ENCODE measurements at places on chromosomes 6 and 20.
A peak's percentile ranks its signal among the peaks of the same experiment; 100 is the strongest.

DNA sequence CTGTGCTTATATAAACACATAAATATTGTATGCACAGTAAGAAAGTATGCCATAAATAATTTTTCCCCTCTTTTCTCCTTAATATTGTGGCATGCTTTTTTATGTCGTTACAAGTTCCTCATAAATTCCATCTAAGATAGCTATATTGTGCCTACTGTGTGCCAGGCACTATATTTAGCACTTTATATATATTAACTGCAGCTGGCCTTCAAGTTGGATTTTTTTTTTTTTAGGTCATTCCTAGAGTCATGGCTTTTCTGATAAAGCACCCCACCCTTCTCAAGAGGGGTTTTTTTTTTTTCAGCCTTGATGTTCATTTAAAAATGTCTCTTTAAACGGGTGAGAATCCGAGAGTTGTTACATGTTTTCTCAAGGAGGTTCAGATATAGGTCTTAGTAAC is 42.8 kb upstream of the RNF8 start:
- DNase-seq: no peak

GRCh38 chr6:160000280-160000704 is 31.4 kb downstream of the IGF2R start:
- DNase-seq: no peak

GRCh38 chr6:5511954-5512353 is 250.6 kb downstream of the FARS2 start:
- no peak for DNase-seq

- DNase-seq: no peak
Observed at GRCh38 chr20:63377256-63377941, 16.2 kb upstream of the CHRNA4 start.

DNA sequence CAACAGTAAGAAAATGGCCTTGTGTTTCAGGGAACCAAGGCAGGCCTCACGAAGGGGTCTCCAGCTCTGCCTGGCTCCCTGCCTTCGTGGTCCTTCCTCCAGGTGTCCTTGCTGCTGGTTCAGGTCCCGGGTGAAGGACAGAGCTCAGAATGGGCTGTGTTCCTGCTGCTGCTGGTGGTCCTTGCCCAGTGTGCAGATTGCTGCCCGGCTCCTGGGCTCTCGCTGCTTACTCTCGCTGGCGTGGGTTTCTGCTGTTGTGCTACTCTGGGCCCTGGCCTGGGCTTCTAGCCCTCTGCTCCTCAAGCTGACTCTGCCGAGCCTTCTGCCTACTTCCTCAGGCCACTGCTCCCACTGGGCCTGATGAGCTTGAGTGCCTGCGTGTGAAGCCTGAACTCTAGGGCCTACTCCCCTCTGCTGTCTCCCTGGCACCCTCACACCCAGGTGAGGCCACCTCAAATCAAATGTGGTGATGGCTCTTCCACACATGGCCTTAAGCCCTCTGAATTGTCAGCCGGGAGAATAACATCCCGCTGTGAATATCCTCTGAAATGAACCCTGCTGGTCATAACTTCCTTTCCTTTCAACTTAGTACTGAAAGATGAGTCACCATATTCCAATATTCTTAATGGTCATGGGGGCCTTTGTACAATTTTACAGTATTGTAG is 171.6 kb downstream of the FOXC1 start:
- DNase-seq: no peak

- DNase-seq: no peak
Observed at GRCh38 chr6:37277001-37277409, 19.1 kb upstream of the TMEM217 start.

DNA sequence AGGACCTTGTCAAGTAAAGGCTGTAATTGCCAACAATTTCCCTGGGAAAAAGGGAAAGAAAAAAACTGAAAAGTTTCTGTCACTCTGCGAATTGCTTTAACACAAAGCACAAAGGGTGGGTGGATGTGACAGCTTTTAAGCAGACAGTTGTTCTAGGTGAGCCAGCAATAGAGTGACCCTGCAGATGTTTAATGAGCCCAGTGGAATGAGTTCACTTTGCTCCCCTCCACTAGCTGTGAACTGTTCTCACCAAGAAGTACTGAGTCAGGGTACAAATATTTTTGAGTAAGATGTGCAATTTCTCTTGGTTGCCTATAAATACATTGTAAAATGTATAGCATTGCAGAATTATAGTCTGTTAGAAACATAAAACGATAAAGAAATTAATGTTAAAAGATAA is 26.2 kb upstream of the LRRC1 start:
- DNase-seq: no peak

GRCh38 chr6:128421788-128422187 is 98.6 kb downstream of the PTPRK start:
- no peak for DNase-seq

GRCh38 chr20:55790178-55790577 is 215.1 kb downstream of the CBLN4 start:
- DNase-seq: no peak

- DNase-seq: no peak
Observed at GRCh38 chr6:130012728-130013127, 5.7 kb upstream of the L3MBTL3 start.

- DNase-seq: no peak
Observed at GRCh38 chr20:62735331-62735821, 26.7 kb downstream of the NTSR1 start.

DNA sequence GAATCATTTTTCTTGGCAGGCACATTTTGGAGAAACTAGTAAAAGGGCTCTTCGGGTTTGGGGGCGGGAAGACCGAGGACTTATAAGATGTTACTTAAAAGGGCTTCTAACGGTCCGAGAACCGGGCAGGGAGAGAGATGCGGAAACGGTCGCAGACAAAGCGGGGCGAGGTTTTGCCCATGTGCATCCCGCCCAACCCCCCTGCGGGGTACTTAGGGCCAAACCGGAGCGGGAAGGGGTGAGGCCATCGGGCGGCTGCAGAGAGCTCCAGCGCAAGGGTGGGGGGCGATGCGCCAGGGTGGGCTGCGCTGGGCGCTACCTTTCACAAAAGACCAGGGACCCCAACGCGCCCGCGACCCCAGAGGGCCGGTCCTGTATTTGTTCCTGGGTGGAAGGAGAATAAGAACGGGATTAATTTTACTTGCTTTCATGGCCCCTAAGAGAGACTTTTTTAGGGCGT is 616 bp downstream of the TUBB start:
- DNase-seq: no peak

- DNase-seq: no peak
Observed at GRCh38 chr6:167056370-167056769, 57.2 kb downstream of the CEP43 start.

DNA sequence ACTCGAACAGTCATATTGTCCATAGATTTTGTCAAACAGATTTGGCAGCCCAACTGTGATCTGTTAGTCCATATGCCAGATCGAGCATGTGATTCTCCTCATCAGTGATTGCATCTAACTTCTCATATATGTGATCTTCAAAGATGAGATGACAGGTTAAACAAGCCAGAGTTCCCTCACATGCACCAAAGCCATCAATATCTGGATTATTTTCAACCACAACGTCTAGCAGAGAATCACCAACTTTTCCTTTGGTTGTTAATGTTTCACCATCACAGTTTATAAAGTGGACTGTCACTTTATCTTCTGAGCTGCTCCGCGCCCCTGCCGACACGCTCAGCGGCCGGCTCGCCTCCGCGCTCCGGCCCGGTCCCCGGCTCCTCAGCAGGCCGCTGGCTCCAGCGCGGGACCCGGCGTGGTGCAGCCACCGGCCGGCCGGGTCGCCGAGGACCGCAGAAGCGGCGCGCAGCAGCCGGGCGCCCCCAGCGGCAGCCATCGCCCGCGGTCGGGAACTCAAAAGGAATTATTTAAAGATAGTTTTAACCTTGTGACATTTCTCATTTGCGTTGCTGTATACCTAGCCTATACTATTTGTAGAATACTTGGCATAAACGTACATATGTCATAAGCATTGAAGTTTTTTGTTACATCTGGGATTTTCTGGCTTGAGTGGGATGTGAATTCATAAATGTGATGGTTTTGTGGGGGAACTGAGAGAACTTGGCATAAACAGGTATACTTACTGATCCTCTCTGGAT is 40.1 kb upstream of the DYNLRB1 start:
- DNase-seq: no peak

- no peak for DNase-seq
Observed at GRCh38 chr20:21522481-21523280, 8.8 kb upstream of the NKX2-2 start.

DNA sequence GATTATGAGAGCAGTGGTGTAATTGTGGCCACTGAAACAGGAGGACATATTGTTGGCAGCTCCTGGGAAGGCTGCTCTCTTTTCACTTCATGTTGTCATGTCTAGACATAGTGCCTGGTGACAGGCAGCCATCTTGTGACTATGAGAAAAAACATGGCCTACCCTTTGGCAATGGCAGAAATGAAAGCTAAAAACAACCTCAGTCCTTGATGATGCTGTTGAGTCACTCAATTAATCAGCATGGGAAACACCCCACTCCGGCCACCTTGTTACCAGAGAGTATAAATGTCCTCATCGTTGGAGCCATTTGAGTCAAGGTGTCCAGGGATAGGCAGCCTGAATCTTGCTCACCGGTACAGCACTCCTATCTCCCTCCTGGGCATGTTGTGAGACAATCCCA is 31.2 kb upstream of the HMGA1 start:
- no peak for DNase-seq

- DNase-seq: no peak
Observed at GRCh38 chr6:149480502-149481280, 4.1 kb downstream of the ZC3H12D start.

GRCh38 chr6:150079604-150080003 is 10.7 kb upstream of the ULBP3 start:
- no peak for DNase-seq

DNA sequence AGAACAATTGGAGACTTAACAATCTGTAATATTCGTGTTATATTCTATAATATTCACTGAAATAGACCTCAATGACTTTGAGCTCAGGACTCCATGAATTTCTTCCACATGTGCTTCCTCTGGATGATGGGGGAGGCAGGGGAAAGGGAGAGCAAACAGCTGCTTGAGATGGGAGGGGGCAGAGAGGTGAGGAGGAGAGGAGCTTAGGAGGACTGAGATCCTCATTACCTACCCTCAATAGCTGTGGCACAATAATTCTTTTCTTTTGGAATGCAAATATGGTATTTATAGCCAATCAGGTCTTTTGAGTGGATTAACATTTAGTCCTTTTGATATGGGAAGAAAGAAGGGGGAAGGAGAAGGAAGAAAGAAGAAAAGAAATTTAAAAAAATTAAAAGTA is 64.1 kb upstream of the ZNF217 start:
- no peak for DNase-seq

DNA sequence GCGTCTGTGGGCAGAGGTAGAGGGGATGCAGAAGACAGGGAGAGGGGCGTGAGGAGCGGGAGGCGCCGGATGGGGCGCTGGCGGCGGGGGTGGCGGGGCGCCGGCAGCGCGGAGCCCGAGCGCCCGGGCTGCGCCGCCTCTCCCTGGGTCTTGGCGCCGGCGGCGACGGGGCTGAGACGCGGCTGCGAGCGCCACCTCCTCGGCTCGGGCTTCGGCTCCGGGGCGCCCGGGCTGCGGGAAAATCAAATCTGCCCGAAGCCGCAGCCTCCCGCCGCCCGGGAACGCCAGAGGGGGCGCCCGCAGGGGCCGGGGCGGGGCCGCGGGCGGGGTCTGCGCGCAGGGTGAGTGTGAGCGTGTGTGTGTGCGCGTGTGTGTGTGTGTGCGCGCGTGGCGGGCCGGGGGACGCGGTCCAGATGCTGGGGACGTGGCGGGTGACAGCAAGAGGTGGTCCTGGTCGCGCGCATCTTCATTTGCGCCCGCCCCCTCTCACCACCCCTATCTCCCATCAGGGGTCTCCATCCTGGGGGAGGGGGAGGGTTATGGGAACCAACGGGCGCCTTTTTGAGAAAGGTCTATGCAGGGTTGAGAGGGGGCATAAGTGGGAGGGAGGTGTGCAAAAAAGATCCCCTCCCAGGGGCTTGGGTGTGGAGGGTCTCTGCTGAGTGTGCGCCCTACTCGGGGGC is 646 bp upstream of the CPNE5 start:
- DNase-seq: no peak

- peak; percentile 38 for DNase-seq
Observed at GRCh38 chr6:116369964-116370759, 585 bp upstream of the DSE start.

- no peak for DNase-seq
Observed at GRCh38 chr20:8310618-8311017, 178.6 kb downstream of the PLCB1 start.

GRCh38 chr6:3731700-3732099 is 19.8 kb downstream of the PXDC1 start:
- no peak for DNase-seq

DNA sequence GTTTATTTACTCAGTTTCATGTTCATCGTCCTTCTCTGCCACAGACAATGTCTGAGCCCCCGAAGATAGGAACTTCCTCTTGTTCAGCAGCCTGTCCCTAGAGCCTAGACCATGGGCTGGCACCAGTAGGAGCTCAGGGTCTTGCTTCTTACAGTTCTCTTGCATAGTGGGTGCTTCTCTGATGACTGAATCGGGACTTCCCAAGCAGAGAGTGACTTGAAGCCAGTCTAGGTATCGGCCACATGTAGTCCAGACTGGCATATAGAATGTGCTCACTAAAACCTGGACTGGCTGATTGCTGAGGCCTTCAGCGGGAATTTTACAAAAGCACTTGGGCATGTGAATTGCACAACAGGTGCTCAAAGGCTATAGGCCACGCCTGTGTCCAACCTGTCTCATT is 52.0 kb downstream of the PRDM1 start:
- no peak for DNase-seq

DNA sequence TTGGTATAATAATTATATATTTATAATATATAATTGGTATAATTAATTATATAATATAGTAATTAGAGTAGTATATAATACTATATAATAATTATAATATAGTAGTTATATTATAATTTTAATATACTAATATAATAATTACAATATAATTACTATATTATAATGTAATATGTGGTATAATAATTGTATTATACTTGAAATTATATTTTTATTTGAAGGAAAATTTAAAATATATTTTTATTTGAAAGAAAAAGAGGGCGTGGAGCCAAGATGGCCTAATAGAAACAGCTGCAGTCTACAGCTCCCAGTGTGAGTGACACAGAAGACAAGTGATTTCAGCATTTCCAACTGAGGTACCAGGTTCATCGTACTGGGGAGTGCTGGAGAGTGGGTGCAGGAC is 365.9 kb downstream of the MMUT start:
- no peak for DNase-seq

DNA sequence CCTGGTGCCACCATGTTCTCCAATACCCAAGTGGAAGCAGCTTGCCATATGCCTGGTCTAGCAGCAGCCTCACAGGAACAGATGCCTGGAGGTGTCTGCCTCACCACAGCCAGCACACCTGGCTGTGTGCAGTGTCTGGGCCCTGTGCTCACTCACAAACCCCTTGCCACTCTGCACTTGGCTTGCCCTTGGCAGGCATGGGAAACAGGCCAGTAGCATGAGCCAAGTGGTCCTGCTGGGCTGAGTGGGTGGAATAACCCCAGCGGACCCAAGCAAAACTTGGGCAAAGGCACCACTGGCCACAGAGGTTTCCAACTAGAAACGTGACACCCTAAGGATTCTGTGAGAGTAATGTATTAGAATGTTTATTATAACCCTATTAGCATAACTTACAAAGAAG is 600.5 kb upstream of the GJE1 start:
- no peak for DNase-seq
